Stimulated activated CD4-positive, alpha-beta T cell treated with anti-CD3 and anti-CD28 coated beads, Interleukin-1b, Interleukin-23, amount 100 ng/mL, for 1 hour (primary cell): ENCODE measurements at places on chromosomes 5 and 9.

DNA sequence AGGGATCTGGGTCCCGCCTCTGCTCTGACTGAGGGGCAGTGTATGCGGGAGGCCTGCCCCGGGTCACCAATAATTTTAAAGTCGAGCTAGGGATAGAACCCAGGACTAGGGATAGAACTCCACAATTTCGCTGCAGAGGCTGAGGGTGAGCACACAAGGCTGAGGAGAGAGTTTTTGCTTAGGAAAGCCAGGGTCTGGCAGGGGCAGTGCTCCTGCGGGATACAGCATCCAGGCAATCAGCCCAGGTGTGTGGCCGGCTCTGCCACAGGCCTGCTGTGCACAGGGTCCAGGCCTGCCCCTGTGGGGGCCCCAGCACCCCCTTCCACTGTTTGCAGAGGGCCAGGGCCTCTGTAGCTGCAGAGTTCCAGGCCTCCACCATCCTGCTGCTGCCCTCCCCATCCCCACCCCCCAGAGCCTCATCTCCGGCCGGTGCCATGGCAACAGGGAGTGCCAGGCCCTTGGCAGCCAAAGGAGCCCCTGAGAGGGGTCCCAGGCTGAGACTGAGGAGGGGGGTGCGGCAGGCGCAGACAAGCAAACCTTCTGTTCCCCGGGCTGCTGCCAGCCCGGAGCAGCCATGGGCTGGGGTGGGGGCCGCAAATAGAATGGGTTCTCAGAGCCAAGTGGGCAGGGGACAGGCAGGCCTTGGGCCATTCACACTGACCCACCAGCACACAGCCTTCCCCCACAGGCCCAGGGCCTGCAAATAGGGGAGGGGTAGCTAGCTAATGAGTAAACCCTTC is 8.6 kb downstream of the PDGFRB start:
- no peak for DNase-seq

DNA sequence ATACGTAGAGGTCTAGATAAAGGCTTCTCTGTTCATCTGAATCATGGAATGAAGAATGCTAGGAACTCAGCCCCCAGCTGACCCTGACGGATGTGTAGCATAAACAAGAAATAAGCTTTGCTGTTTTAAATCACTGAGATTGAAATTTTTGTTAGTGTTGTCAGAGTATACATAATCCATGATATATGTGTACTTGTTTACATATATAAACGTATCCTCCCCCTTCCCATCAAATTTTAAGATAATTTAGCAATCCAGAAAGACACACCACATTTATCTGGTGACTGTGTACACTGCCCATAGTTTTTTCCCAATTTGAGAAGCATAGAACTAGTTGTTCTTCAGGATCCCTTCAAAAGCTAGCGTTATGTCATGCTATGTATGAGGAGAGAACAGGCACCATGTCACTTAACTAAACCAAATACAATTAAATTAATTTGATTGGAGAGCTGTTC is 80.8 kb upstream of the OSMR start:
- DNase-seq: no peak

DNA sequence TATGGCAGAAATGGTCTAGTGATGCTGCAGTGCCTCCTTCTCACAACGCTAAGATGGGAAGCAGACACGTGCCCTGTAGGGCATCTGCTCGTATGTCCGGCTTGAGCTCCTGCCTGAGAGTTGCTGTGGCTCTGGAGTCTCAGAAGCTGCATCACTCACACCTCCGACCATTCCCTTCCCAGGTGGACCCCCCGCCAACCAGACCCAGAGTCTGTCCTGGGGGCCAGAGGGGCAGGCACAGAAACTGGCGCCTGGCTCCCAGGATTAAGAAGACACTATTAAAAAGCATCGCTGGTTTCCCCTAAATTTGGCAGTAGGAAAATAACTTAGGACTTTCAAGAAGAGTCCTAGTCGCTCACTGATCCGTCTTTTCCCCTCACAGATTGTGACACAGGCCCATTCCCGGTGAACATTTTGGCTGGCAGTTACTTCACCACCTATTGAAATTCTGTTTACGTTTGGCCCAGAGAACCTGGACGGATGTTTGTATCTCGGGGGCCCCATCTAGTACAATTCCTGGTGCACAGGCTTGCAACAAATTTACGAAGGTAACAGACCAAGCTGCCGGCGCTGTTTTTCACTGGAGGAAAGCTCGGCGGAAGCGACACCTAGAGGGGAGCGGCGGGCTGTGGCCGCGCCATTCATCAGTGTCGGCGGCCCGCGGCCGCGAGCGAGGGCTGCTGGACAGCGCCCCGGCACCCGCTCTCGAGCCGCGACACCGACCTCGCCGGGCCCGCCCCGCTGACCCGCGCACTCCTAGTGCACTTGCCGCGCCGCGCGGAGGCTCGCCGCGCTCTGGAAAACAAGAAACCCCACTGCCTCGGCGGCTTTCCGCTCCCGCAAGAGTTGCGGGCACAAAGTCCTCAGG is 1.6 kb downstream of the FSTL4 start:
- no peak for DNase-seq

GRCh38 chr5:1948111-1948510 is 65.4 kb upstream of the IRX4 start:
- DNase-seq: no peak

DNA sequence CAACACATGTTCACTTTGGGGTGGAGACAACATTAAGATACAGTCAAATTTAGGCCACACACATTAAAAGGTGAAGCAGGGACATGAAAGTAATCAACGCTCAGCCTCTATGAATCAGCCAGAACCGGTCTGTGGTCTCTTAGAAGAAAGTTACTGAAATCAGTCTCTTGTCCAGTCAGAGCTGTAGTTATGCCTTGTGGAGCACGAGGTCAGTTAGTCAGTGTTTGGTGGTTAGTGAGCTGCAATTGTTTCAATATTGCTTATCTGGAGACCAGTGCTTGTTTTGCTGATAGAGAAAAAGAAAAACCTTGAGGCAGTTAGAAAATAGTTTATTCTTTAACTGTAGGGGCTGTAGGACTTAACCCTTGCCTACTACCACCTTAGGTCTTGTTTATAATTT is 157.8 kb upstream of the RASEF start:
- no peak for DNase-seq
